ENCODE measurements at places on chromosomes 4 and X.

DNA sequence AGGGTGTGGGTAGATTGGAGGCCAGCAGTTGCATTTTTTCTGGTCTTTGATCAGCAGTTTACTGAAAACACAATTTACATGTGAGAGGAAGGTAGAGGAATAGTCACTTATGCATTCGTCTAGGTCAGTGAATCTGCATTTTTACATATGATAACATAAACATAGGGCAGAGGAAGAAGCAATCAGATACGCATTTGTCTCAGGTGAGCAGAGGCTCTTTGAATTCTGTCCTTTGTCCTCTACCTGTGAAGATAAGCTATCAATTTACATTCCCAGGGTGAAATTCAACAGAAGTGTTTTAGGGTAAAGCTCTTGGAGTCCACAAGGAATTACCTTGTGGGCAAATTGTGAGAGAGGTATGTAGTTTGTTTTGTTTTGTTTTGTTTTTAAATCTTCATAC lies 306.5 kb downstream of the MAGEB5 start:
- no peak for DNase-seq

DNA sequence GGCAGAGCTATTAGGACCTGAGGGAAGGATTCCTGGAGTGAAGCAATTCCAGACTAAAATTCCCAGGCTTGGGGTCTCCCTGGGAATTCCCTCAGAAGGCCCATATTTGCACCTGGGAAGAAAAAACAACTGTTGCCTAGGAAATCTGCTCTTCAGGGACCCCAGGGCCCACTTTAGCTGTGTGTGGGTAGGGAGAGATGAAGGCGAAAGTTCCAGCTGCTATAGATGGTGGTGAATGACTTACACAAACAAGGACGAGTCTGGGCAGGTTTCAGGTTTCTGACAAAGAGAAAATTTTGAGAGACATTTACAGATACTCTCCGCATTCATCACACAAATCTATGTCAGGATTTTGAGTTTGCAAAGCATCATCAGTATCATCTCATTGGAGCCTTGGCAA lies 126.1 kb downstream of the GPC3 start:
- DNase-seq: peak; percentile 5

- no peak for DNase-seq
These were observed 263.3 kb downstream of the BMPR1B start for GRCh38 chr4:95021099-95021498.

GRCh38 chrX:125651426-125651825 lies 331.8 kb downstream of the TEX13C start:
- no peak for DNase-seq

GRCh38 chrX:45424326-45424725 lies 223.7 kb upstream of the DIPK2B start:
- no peak for DNase-seq

DNA sequence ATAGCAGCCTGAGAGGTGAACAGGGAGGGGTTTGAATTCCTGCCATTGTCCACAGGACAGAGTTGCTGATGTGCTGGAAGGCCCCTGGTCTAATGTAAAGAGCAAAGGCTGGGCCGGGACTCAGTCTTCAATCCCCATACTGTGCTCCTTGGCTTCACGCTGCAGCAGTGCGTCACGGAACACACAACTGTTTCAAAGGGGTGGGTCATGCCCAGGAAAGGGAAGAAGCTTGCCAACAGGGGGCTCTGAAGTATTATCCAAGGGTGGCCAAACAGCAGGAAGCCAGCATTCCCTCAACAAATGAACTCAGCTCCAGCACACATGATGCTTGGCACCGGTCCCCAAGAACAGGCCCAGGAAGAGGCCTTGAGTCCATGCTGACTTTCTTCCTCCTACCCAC lies 122.5 kb downstream of the NFKB1 start:
- no peak for DNase-seq

- no peak for DNase-seq
These were observed 125.9 kb downstream of the FRYL start for GRCh38 chr4:48654015-48654664.

DNA sequence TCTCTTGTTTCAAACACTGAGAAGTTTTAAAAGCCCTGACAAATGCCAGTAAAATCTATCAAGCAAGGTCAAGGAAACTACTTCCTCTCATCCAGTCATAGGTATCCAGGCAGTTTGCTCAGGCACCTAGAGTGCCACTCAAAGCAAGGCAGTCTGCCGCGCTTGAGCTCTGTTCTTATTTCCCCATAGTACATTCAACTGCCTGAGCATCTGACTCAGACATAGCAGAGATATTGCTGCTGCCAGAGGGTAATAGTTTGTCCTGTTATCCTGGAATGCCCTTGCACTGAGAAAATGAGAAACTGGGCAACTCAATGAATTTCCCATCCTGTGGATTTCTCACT lies 16.1 kb upstream of the ATP8A1 start:
- DNase-seq: no peak

DNA sequence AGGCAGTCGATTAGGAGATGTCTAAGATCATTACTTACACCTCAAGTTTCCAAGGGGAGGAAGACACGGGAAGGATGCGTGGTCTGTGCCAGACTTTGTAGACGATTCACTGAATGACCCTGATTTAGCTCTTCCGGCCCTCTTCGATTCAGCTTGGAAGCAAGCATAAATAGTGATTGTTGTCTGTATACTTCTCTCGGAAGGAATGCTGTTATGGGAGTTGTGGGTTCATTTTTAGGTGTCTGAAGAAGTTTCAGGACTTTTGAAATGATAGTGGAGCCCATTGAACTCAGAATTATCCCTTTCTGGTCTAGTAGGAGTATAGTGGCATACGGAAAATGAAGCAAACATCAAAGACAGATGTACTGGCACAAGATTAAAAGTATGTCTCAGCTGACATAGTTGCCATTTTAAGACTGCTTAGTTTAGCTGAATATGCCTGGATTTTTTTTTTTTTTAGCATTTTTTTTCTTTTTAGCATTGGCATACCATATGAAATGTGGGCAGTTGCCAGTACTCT lies 1.0 kb upstream of the ANKRD17 start:
- DNase-seq: no peak

DNA sequence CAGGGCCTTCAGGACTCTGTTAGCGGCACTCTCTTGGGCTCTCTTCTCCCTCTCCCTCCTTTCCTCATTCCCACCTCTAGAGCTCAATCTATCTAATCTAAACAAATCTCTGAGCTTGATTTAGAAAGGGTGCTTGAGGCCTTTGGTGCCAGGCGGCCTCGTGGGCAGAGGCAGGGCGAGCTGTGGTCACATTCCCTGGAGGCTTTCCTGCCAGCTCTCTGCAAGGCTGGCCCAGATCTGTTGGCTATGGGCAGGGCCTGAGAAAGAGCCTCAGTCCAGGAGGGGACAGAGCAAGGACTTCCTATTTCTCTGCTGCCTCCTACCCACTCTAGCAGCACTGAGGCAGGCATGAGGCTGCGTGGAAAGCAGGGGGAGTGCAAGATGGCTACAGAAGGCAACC lies 38.6 kb downstream of the PJA1 start:
- no peak for DNase-seq

- no peak for DNase-seq
These were observed 22.9 kb upstream of the G3BP2 start for GRCh38 chr4:75696071-75696470.

DNA sequence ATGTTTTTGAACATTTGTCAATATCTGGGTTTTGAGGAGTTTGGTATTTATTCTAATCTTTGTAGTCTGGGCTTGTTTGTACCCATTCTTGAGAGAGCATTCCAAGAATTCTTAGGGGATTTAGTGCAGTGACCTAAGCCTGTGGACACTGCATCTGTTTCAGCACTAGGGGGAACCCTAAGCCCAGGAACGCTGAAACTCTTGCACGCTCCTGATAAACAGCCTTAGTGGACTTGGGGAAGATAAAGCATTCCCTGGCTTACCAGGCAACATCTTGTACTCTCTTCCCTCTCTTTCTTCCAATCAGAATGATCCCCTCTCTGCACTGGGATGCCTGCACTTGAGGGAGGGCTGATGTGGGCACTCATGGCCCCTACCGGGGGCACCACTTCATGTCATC lies 654.9 kb upstream of the HTR2C start:
- DNase-seq: peak; percentile 6

GRCh38 chr4:56156141-56156540 lies 207.4 kb downstream of the CEP135 start:
- DNase-seq: no peak

DNA sequence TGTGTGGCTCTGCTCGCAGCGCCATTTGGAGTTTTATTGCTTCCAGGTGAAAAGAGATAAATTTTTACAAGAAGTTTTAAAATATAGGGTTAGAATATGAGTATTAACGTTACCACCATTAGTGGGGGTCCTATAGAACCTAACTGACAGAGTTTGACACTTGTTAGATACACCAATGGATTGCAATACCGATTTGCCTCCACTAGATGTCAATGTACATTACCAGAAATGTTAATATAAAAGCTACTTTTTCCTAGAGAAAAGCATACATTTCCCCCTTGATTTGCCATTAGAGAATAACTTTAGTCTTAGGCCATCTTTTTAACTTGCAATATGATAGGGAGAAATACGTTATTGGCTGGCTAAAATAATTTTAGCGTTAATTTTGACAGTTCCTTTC lies 108.4 kb downstream of the LINC00632 start:
- no peak for DNase-seq

- DNase-seq: no peak
These were observed 214.8 kb downstream of the CRLF2 start for GRCh38 chrX:997631-998137.

GRCh38 chr4:37816006-37816405 lies 10.5 kb upstream of the PGM2 start:
- no peak for DNase-seq

DNA sequence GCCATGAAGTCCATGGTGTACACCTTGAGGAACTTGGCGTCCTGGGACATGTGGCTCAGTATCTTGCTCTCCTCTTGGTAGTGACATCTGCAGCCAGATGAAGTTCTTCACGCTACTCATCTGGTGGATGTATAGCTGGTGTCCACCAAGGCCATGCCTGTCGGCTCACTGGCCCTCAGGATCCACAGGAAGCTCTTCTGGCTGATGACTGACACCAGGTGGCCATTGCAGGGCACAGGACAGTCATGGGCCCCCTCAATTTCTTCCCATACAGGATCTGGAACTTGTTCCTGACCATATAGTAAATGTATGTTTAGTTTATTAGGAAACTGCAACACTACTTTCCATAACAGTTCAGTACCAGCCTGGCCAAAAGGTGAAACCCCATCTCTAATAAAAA lies 10.3 kb upstream of the CLCN5 start:
- DNase-seq: no peak

GRCh38 chr4:27123123-27123768 lies 262.6 kb downstream of the STIM2 start:
- no peak for DNase-seq

- DNase-seq: no peak
These were observed 105.0 kb downstream of the SHROOM3 start for GRCh38 chr4:76539979-76540378.

DNA sequence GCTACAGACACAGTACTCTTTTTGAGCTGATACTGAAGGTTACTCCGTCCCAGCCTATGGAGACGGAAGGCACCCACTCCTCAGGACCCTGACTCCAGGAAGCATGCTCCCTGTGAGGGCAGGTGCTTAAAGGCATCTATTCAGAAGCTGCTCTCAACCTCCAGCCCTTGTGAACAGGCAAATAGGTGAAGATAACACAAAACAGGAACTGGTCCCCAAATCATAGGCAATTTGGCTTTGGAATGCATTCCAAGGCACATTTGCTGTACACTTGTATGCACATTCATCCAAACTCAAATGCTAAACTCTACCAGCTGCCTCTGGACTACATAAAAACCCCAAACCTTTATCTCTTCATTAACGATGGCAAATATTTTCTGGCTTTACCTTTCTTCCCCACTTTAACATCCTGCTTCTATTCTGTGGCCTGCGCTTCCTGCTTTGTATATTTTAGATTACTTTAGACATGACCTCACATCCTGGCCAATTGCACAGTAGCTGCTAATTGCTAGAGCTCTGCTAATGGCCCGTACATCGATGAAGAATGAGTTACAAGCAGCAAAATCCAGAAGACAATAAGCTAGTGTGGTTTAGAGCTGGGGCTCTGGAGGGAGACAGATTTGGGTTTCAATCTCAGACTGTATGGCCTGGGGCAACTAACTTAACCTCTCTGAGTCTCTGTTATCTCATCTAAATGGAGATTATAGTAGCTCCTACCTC lies 3.2 kb downstream of the SEL1L3 start:
- DNase-seq: no peak

- DNase-seq: no peak
These were observed 461.3 kb downstream of the BCOR start for GRCh38 chrX:39636481-39636880.

DNA sequence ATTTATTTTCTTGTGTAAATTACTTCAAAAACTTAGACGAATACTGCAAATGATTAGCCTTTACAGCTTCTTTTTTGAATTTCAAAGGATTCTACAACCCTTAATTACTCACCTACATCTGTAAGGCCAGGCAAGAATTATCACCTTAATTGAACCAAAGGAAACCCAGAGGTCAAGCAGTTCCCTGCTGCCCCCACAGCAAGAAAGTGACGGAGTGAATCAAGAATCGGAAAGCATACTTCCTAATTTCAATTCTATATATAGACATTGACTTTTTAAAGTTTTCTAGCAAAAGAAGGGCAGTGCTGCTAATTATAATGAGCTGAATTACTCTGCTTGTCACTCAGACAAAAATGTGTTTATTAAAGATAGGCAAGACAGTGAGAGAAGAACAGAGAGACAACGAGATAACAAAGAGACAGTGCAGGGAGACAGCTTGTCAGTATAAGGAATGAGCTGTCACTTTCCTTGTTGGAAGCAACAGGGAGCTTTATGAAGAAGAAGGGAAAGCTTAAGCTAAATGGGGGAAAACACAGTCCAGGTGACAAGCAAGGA lies 47.5 kb upstream of the SPANXN4 start:
- DNase-seq: no peak

DNA sequence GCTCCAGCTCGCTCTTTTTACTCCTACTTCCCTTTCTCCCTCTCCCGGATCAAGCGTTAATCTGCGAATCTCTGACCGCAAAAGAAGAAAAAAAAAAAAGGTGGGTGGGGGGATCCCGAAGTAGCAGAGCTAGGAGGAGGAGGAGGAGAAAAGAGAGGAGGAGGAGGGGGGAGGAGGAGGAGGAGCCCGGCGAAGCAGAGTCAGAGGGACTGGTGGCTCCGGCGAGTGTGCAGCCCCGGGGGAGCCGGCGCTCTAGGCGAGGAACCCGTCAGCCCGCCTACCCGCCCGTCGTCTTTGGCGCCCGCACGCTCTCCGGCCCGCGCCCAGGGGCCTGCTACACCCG lies at the start of gene NHSL2:
Gene NHSL2 (plus strand): TSS at position 203 of the 343 bp plus-strand sequence.
- no peak for DNase-seq

GRCh38 chr4:52869656-52870055 lies 7.5 kb downstream of the RASL11B start:
- no peak for DNase-seq

DNA sequence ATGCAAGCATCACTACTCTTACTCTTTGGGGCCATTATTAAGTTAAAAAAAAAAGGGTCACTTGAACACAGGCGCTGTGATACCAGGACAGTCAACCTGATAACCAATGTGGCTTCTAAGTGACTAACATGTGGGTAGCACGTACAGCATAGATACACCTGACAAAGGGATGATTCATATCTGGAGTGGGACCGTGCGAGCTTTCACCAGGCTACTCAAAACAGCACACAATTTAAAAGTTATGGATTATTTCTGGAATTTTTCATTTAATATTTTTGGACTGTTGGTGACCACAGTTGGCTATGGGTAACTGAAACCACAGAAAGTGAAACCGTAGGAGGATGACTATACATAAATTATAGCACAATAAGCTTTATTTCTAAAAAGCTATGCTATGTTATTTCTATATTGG lies 113.8 kb upstream of the STIM2 start:
- no peak for DNase-seq

GRCh38 chr4:7770224-7771050 lies 169.2 kb downstream of the AFAP1 start:
- DNase-seq: no peak

- DNase-seq: no peak
These were observed 87.0 kb upstream of the RAPGEF2 start for GRCh38 chr4:159015841-159016240.

Measured in DND-41 (cell line).